Glomerular endothelial cell (primary cell): ENCODE measurements at places on chromosomes 16 and 17.

DNA sequence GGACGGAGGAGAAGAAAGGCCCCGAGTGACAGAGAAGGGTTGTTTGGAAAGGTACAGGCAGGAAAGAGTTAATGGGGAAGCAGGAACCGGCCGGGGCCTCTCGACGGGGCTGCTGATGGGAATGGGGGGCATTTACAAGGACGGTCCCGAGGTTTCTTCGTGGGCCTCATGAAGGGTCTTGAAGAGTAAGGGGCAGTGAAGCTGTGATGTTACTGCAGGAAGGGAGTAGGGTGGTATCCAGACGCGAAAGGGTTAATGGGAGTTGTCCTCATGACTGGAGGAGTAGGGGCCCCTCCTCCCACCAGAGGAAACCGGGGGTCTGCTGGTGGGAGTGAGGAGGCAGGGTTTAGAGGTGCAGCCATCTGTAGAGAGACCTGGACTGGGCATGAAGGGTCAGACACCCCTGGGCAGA, 481 bp downstream of the PDK2 start:
- no peak for DNase-seq

DNA sequence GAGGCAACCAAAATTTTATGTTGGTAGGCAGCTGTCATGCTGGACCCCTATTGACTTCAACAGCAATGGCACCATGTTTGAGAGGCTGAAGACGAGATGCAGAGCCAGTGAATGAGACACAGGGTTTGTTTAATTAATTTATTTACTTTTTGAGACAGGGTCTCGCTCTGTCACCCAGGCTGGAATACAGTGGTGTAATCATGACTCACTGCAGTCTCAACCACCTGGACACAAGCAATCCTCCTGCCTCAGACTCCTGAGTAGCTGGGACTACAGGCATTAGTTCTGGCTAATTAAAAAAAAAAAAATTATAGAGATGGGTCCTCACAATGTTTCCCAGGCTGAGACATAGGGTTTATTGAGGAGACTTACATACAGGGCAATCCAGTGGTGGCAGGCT, 36.2 kb upstream of the PPM1D start:
- DNase-seq = no peak

GRCh38 chr16:30005341-30006094, 5.3 kb downstream of the DOC2A start:
- DNase-seq = no peak

GRCh38 chr17:50467855-50468303, 801 bp downstream of the CHAD start:
- DNase-seq = no peak

DNA sequence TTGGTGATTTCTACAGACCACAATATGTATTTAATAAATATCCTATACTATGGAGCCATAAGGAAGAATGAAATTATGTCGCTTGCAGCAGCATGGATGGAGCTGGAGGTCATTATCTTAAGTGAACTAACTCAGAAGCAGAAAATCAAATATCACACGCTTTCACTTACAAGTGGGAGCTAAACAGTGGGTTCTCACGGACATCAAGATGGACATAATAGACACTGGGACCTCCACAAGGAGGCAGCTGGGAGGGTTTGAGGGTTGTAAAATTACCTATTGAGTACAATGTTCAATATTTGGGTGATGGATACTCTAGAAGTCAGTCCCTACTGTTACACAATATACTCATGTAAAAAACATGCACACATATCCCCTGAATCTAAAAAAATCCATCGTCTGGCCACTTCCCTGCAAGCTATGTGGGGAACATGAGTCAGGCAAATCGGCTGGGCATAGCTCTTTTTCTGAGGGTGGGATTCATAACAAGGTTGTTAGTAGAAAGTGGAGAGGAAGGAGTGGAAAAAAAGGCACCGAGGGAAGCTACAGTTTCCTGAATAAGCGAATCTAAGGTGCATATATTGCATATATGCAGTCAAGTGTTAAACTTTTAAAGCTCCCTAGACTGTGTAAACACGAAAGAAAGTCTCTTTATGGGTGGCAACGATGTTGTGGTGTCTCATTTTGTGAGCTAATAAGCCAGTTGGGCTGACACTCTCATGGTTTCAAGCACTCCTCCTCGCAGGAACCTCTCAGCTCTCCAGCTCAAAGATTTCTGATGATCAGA, 135.2 kb upstream of the CPHXL start:
- DNase-seq = no peak

DNA sequence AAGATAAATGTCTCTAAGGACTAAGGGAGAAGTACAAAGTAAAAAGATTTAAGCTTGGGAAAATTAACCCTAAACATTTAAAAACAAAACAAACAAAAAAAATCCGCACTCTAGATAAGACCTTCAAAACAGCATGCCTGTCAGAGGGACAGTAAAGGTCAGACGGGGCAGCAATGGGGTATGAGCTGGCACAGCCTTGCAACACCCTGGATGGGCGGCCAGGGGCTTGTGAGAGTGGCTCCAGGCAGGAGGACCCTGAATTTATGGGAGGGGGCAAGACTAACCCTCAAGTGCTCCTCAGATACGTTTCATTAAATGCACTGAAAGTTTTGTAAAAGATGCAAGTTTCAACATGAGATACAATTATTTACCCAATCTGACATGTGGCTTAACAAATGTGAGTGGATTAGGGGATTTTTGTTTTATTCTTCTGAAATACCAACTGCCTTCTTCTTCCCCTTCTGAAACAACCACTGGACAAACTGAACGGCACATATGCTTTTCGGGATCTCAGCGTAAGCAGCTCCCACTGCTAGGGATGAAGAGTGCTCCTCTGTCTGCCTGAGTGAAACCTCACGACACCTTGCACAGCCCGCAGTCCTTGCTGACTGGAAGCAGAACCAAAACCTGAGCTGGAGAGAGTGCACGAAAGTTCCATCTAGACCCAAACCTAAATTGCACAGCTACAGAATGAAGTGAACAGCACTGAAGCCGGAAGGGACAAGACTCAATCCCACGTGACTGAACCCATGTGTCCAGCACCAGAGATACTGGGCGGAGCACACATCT, 128.4 kb downstream of the ANKRD11 start:
- DNase-seq = no peak

DNA sequence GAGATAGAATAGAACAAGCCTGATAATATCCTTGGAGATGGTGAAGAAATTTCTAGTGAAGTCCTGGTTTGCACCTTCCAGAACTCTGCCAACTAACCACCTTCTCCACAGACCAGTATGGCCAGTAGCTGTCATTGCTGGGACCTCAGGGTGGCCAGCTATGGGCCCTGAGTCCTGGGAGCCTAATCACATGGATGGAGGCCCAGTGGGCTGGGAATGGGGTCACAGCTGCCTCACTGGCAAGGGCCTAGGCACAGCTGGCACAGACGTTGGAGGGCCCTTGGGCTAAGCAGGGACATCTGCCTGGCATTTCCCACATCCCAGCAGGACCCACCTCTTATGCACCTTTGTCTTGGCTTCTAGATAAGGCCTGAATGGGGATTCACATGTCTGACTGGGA, 7.6 kb upstream of the WNT3 start:
- no peak for DNase-seq

GRCh38 chr16:35196313-35196712, 1736.9 kb downstream of the TP53TG3F start:
- DNase-seq = no peak

GRCh38 chr16:86016201-86016965, 117.4 kb downstream of the IRF8 start:
- peak; percentile 23 for DNase-seq

GRCh38 chr17:55172612-55173011, 92.1 kb upstream of the HLF start:
- DNase-seq = no peak

- DNase-seq = no peak
Measured at GRCh38 chr16:56888806-56889205, 23.8 kb downstream of the SLC12A3 start.

DNA sequence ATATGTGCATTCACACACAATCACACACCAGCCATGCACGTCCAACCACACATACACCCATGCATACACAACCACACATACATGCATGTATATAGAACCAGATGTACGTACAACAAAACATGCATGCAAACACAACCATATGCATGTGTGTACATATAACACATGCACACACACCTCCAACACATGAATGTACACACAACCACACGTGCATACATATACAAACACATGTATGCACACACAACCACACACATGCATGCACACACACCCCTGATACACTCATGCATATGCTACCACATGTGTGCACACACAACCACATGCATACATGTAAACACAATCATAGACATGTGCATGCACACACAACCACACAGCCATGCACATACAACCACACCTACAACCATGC, 52.0 kb upstream of the SDK2 start:
- no peak for DNase-seq

DNA sequence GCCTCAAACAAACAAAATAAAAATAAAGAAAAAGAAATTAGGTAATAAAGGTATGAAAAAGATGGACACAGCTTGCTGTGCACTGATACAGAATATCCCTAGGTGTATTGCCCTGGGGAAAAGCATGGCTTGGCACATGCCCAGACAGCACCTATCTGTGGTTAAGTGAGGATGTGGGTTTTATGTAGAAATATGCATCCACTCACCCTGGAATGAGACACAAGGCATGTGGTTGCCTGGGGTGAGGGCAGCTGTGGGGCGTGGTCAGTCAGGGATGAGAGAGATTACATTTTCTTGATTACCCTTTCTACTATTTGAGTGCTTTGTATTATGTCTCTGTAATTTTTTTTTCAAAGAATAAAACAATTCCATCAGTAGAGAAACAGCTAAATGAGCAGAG, 6.9 kb downstream of the PLLP start:
- no peak for DNase-seq

DNA sequence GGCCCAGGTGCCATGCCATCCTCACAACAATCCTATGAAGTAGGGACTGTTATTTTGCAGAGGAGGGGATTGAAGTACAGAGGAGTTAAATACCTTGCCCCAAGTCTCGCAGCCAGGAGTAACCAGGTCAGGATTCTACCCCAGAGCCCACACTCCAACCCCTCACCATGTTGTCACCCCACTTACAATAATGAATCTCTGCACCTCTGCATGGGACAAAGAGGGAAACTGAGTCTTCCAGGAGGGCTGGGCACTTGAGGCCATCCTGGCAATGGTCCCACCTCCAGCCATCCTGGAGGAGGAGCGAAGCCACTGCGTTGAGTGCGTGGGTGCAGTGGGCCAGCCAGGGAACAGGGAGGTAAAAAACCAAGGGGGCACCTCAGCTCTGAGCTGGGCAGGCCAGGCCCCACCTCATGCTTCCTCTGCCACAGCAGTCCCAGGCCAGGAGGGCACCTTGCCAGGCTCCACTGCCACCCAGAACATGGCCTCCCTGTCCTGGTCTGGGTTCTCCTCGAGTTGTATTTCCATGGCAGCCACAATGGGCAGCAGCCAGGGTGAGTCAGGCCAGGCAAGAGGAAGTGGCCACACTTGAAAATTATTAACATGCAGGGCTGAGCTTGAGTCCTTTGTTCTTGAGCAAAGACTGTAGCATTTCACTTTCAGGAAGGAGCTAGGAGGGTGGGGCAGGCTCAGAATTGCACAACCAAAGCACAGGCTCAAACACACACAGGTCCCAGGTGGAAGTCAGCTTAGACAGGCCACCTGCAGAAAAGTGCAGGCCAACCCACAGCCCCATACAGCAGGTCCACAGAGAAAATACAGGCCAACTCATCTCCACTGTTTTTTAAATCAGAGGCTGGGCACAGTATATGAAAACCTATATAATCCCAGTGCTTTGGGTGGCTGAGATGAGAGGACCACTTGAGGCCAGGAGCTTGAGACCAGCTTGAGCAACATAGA, 52.1 kb downstream of the CUEDC1 start:
- DNase-seq = peak; percentile 42
